ENCODE measurements at places on chromosomes 7 and 10.
A peak's percentile ranks its signal among the peaks of the same experiment; 100 is the strongest.

DNA sequence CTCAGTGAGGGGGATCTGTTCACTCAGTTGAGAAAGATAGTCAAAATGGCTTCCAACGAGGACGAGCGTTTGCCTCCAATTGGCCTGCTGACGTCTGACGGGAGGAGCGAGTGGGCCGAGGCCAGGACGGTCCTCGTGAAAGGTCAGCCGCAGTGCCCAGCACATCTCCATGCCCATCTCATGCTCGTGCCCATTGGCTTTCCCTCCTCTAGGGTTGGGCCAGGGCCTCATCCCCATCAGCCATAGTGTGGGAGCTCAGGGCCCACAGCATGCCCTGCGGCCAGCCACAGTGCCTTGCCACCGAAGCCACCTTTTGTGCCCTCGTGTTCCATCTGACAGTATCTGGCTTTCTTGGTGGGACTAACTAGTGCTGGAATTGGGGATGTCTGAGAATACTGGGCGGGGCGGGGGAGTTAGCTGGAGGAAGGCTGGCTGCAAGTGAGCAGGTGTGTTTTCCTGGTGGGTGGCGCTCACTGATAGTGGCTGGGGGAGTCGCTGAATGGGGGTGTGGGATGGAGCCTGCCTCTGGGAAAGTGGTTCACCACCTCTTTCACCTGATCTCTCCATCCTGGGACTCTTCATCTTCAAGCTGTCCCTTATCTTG is 13.9 kb downstream of the CHAT start:
- DNase-seq = no peak

GRCh38 chr7:71772779-71773178 is 639.4 kb downstream of the CALN1 start:
- DNase-seq = no peak

- DNase-seq = no peak
These were observed 1.2 kb upstream of the ZNF746 start for GRCh38 chr7:149498811-149499210.

- no peak for DNase-seq
These were observed 953.3 kb downstream of the XPNPEP1 start for GRCh38 chr10:108970016-108970415.

GRCh38 chr10:98617906-98618520 is 171.3 kb upstream of the HPS1 start:
- no peak for DNase-seq

DNA sequence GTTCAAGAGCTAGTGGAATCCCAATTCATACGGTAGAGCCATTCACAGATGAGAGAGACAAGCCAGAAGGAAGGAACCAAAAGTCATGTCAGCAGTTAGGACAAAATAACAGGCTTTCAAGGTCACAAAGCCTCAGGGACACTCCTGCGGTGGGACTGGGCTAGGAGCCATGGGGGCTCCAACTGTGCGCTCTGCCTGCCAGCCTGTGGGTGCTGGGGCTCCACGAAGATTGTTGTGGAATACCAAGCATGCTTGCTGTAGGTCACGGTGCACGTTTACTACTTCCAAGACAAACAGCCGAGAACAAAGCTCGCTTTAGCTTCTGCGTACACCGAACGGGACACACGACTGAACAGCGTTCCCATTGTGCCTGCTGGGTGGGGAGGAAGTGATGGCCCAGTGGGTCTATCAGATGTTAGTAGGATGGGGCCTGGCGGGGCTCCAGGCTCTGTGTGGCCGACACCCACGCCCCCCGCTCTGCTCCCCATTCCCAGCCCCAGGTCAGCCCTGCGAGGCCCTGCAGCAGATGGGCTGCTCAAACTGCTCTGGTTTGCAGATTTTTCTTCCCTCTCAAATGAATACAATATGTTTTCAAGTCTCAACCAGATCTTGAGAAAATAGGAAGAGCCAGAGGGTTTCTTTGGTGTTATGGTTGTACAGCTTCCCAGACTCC is 158.9 kb downstream of the EGFR start:
- no peak for DNase-seq

DNA sequence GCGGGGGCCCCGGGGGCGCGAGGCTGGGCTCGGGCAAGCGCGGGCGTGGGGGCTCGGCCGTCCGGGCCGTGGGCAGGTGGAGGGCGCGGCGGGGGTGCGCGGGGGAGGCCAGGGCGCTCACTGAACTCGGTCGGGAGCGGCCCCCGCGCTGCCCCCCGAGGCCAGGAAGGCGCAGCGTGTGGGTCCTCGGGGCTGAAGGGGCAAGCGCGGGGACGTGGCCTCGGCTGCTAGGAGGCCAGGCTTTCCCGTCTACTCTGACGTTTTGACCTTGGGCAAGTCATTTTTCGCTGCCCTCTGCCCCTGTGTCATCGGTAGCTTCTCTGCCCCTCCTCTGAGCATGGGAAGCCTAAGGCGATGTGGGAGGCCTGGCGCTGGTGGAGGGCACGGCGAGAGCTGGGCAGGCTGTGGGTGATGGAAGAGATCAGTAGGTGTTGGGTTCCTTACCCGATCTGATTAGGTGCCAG is 441 bp downstream of the FBH1 start:
- DNase-seq = no peak

- no peak for DNase-seq
These were observed 6.3 kb downstream of the LIPF start for GRCh38 chr10:88670497-88670896.

DNA sequence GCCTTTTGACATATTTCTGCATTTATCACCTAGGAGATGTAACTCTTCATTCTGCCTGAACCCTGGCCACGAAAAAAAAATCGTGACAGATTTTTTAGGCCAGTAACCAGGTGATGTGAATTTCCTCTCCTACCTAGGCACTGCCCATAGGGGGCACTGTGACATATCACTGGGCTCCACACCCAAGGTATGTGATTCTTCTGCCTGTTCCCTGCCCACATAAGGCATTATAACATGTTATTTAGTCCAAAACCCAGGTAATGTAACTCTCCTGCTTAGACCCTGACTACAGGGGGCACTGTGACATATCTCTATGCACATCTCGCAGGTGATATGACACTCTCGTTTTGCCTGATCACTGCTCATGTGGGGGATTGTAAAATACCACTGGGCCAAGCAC is 29.5 kb upstream of the ZNF107 start:
- no peak for DNase-seq

DNA sequence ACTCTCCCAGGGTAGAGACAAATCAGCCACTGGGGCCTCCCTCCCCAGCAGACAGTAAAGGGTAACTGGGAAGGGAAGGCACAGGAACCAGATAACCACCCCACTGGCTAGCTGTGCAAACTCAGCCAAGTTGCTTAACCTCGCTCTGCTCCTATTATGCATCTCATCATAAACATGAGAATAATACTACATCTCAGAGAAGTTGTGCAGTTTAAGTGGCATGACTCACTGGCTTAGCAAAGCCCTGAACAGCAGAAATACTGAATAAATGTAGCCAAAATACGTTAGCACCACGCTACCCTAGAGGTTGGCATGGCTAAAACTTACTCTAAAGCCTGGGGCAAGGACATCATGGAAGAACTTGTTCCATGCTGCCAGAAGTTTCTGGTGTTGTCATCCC is 128.1 kb upstream of the ANK3 start:
- no peak for DNase-seq

- DNase-seq = no peak
These were observed 85.6 kb upstream of the PDCD4 start for GRCh38 chr10:110786172-110786571.

- DNase-seq = peak; percentile 25
These were observed 704 bp downstream of the ZNRF2 start for GRCh38 chr7:30285067-30285535.

DNA sequence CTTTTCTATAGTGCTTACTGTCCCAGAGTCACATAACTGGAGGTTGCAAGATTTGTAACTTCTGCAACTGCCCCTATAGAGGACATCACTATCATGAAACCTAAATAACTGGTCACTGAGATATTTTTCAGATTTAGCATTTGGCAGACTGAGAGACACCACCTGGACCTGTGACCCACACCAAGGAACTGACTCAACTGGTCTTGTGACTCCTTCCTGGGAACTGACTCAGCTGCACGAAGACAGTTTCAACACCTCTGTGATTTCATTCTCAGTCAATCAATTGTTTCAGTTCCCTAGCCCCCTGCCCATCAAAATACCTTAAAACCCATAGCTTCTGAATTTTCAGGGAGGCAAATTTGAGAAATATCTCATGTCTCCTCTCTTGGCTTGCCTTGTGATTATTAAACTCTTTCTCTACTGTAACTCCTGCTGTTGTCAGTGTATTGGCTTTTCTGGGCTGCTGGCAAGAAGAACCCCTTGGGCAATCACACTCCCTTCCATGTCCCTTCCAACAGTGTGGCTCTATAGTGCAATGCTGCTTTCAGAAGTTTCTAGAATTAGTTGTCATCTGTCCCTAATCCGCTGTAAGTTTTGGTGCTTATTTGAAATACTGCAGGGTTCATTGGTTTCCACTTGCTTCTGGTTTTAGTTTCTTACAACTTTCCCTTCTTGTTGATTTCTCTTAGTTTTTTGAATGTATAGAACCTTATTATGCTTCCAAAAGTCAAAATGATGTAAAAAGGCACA is 127.8 kb upstream of the ADCY1 start:
- no peak for DNase-seq

GRCh38 chr7:41472427-41473125 is 230.3 kb downstream of the INHBA start:
- DNase-seq = no peak

GRCh38 chr7:82665966-82666507 is 222.5 kb upstream of the CACNA2D1 start:
- no peak for DNase-seq

DNA sequence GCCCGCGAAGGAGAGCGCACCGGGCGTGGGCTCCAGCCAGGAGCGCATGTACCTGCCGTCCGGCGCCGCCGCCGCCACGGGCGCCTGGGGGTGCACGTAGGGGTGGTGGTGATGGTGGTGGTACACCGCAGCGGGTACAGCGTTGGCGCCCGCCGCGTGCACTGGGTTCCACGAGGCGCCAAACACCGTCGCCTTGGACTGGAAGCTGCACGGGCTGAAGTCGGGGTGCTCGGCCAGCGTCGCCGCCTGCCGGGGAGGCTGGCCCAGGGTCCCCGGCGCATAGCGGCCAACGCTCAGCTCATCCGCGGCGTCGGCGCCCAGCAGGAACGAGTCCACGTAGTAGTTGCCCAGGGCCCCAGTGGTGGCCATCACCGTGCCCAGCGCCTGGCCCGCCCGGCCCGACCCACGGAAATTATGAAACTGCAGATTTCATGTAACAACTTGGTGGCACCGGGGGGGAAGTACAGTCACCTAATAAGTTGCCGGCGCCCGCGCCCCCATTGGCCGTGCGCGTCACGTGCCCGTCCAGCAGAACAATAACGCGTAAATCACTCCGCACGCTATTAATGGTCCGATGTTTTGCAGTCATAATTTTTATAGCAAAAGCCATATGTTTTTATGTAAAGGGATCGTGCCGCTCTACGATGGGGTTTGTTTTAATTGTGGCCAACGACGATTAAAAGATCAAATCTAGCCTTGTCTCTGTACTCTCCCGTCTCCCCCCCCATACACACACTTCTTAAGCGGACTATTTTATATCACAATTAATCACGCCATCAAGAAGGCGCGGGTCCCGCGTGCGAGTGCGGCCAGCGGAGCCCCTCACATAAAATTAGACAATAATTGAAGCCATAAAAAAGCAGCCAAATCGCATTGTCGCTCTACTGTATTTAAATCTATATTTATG is at the start of gene HOXA9:
TSS of gene HOXA9 (minus strand) at position 449 of the 907 bp plus-strand sequence. CDS start at position 369, 80 bp downstream.
- peak; percentile 68 for DNase-seq

GRCh38 chr10:62627983-62628382 is 176.5 kb upstream of the ADO start:
- DNase-seq = no peak

DNA sequence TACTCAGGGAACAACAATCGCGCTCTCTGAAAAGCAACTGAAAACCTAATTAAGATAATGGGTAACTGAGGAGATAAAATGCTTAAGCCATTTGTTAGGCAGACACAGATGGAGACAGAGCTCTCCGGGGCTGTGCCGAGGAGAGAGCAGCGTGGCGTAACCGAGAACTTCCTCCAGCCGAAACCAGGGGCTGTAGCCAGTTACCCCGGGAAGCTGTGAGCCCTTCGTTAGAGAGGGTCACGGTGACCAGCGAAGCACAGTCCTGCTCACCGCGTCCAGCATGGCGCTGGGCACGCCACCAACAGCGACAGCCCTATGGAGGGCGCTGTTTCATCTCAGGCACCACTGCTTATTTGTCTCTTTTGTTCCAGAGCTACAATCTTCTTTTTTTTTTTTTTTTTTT is 16.1 kb downstream of the PAPOLB start:
- DNase-seq = peak; percentile 38

DNA sequence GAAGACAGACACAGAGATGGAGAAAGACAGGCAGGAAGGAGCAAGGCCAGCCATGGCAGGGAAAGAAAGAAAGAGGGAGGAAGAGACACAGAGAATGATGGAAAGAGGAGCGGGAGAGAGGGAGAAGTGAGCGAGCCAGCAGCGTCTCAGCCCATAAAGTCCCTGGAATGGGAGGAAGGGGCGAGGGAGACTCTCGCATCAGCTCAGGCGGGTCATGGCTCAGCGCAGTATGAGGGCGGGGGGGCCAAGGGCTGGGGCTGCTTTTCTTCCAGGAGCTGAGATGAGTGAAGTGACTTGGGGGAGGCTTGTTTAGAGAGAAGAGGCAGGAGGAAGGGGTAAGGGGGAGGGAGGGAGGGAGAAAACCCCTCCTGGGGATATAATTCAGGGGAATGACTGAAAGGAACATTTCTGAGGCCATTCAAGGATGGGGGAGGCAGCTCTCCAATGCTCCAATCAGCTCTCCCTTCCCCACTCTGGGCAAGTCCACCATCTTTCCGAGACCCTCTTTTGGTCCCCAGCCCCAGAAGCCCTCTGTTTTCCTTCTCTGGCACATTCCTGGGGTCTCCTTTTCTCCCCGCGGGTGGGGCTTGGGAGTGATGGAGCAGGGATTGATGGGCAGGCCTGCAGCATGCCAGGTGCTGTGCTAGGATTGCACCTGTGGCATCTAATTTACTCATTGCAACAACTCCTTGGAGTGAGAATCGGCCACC is 87.9 kb downstream of the HIF1AN start:
- DNase-seq = no peak

DNA sequence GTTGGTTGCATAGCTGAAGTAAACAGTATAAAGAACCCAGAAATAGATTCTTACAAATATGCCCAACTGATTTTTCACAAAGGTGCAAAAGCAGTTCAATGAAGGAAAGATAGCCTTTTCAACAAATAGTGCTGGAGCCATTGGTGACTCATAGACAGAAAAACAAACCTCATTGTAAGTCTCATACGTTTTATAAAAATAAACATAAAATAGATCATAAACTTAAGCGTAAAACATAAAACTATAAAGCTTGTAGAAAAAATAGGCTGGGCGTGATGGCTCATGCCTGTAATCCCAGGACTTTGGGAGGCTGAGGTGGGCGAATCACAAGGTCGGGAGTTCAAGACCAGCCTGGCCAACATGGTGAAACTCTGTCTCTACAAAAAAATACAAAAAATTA is 318.8 kb upstream of the IGFBP3 start:
- DNase-seq = no peak

DNA sequence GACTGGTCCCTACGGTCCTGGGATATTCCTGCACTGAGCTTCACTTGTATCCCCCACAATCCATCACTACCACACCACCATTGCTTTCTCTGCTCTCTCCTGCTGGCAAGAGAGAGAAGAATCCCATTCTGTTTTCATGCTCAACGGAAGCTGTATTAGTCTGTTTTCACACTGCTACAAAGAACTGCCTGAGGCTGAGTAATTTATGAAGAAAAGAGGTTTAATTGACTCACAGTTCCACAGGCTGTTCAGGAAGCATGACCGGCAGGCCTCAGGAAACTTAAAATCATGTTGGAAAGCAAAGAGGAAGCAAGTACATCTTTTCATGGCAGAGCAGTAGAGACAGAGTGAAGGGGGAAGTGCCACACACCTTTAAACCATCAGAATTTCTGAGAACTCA is 260.4 kb upstream of the LYZL1 start:
- DNase-seq = no peak

GRCh38 chr7:51444936-51445335 is 128.3 kb upstream of the COBL start:
- DNase-seq = no peak

Measured in cerebellar cortex (tissue), 1 donor.